T-cell (primary cell): ENCODE measurements at places on chromosomes 1 and 21.
A peak's percentile ranks its signal among the peaks of the same experiment; 100 is the strongest.

DNA sequence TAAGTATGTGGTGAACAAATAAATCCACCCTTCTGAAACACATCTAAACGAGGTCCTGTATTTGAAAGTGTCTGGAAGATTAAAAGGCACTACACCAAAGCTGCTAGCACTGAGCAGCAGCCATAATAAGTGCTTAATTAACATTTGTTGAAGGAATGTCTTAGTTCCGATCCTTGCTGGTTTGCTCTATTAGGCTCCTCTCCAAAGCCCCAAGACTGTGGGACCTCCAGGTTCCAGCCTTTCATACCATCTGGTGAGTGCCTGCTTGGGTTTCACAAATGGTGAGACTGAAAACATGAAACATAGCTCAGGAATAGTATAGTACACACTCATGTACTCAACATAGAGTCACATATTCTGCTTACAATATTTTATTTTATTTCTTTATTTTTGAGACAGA lies 640 bp upstream of the CYP2J2 start:
- no peak for DNase-seq

DNA sequence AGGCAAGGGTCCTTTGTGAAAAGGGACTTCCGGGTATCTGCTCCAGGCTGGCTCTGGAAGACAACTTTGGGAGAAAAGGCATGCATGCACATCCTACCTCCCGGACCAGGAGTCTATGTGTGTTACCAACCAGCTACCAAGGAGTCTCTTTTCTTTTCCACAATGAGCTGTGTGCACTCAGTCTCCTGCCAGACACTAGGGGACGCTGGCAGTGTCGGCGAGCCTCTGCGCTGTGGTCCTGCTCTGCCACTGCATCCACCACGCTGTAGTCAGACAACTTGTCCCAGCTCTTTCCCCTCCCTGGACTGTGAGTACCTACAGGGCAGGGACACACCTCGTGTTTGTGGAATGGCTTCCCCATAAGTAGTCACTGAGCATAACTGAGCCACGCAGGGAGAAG lies 5.1 kb upstream of the SSR2 start:
- DNase-seq, result no peak

- no peak for DNase-seq
Measured at GRCh38 chr1:9891207-9891606, 18.9 kb downstream of the CTNNBIP1 start.

GRCh38 chr1:165994107-165994506 lies 166.7 kb downstream of the UCK2 start:
- DNase-seq, result no peak

GRCh38 chr1:77553568-77554291 lies 128.7 kb downstream of the ZZZ3 start:
- DNase-seq, result no peak

DNA sequence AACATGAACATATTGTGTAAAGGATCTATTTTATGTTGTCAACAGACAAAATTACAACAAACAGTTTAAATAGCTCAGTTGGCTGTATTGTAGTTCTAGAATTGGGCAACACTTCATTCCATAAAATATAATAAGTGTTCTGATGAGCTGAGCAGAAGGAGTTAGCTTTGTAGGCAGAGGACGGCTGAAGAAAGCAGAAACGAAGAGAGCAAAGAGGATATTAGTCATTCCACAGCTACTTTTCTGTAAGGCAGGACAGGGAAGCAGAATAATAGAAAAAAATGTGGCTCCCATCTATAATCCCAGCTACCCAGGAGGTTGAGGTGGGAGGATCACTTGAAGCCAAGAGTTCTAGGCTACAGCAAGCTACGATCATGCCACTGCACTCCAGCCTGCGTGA lies 20.2 kb upstream of the IVNS1ABP start:
- DNase-seq, result no peak

DNA sequence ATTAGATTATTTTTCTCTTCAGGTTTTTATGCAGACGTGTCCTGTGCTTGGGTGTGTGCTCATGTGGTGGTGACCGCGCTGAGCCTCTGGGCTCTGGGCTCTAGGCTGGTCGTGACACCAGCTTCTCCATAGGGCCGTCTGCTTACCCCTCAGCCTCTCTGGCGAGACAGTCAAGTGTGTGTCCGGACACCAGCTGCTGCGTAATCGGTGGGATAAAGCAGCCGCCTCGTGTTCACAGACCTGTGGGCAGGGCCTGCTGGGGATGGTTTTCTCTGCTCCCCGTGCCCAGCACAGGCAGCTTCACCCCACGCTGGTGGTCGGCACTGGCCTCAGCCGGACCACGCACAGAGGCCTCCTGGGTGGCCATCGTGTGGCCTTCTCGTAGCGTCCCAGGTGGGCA lies 33.6 kb upstream of the DIP2A start:
- peak; percentile 7 for DNase-seq

GRCh38 chr1:59523745-59524450 lies 227.0 kb downstream of the FGGY start:
- DNase-seq, result no peak

GRCh38 chr1:242146652-242147051 lies 147.8 kb upstream of the MAP1LC3C start:
- DNase-seq, result no peak

GRCh38 chr1:59368008-59368670 lies 71.2 kb downstream of the FGGY start:
- no peak for DNase-seq

- no peak for DNase-seq
Measured at GRCh38 chr21:45778686-45779085, 135.2 kb downstream of the PCBP3 start.

- no peak for DNase-seq
Measured at GRCh38 chr1:77659879-77660593, 22.4 kb downstream of the ZZZ3 start.

- DNase-seq, result peak; percentile 17
Measured at GRCh38 chr1:24319312-24319863, at the start of gene GRHL3. Gene GRHL3 (plus strand): TSS chr1:24319357. CDS start chr1:24319552, 195 bp downstream.

GRCh38 chr1:179612361-179612760 lies 20.7 kb downstream of the TDRD5 start:
- no peak for DNase-seq

DNA sequence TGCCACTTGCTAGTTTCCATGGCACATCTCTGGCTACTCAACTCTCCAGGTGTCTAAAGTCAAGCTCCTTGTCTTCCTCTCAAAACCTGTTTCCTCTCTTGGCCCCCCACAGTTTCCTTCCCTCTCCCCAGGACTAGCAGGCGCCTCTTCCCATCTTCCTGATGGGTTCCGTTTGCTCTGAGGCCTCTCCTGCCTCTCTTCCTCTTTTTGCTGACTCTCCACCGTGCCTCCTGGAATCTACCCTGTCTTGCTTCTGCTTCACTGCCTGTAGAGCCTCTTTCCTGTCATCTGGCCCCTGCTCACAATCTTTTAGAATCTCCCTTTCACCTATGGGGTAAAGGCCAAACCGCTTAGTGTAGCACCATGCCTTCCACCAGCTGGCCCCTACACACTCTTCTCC lies 21.8 kb upstream of the LHX4 start:
- no peak for DNase-seq

DNA sequence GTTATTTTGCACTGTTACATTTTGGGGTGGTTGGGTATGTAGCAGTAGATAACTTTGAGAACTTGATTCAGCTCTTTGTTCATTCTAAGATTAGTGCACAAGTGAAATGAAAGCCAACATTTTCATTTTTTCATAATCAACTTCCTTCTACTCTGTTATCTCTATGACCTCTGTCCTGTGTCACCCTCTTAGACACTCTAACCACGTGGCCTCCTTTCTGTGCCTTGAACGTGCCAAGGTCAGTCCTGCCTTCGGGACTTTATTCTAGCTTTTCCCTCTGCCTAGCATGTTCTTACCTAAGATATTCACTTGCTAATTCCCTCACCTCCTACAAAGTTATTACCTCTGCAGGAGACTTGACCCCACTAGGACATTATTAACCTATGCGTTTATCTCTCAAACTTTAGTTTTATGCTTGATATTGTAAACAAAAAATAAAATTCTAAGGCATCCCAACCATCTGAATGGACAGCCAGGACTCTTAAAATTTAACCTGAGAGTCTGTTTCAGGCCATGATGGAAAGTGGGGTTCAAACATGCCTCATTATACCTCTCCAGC lies 19.2 kb upstream of the EDEM3 start:
- no peak for DNase-seq

DNA sequence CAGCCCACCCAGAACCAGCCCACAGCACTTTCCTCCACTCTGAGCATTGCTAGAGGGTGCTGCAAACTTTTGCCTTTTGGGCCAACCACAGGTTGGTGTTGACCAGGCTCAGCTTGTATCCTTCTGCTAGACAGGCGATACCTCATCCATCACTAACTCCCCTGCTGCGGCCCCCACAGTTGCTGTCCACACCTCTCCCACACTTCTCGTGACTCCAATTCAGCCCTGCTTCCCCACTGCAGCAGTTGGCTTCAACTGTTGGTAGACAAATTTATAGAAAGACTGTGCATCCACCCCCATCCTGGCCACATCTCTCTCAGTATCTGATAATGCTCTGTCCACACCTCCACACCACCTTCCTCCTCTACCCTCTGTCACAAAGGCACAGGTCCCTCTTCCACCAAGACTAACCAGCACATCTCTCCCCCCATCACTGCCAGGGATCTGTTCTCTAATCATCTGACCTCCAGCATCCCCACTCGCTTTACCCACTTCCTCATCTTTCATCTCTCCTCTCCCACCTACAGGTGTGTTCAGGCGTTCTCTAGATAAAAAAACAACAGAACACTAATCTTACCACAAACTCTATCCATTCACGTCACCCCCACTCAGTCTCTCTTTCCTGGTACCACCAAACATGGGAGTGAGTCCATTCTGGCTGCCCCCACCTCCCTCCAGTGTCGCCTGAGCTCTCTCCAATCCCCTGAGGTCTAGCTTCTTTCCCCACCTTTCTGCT lies 15.8 kb upstream of the SLC25A44 start:
- DNase-seq, result no peak

GRCh38 chr1:164308101-164308500 lies 250.9 kb upstream of the PBX1 start:
- no peak for DNase-seq

DNA sequence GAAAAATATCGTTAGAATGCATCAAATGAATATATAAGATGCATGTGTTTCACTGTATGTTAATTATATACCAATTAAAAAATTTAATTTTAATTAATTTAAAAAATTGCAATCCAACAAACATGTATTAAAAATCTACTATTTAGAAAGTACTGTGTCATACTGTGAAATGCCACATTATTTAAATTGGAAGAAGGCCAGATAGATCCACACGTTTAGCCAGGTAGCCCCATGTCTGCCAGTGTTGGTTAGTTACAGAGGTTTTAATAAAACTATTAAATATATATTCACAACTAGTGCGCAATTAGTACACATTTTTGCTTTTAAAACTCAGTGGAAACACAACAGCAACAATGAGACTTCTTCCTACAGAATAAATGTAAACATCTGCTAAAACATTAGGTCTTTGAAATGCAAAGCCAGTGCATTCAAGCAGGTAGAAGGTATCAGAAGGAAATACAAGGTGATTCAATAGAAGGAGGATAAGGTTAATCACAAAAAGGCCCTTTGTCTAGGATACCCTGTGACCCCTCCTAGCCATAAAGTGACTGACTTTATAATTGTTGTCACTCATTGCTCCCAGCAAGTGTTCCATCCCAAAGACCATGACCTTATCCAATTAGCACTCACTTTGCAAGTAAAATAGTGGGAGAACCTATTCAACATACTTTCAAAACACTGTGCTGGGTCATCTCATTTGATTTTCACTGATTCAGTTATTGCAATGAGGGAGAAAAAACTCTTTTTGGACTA lies 211.5 kb downstream of the TTLL7 start:
- no peak for DNase-seq

GRCh38 chr1:59294423-59294822 lies 2.5 kb upstream of the FGGY start:
- no peak for DNase-seq

DNA sequence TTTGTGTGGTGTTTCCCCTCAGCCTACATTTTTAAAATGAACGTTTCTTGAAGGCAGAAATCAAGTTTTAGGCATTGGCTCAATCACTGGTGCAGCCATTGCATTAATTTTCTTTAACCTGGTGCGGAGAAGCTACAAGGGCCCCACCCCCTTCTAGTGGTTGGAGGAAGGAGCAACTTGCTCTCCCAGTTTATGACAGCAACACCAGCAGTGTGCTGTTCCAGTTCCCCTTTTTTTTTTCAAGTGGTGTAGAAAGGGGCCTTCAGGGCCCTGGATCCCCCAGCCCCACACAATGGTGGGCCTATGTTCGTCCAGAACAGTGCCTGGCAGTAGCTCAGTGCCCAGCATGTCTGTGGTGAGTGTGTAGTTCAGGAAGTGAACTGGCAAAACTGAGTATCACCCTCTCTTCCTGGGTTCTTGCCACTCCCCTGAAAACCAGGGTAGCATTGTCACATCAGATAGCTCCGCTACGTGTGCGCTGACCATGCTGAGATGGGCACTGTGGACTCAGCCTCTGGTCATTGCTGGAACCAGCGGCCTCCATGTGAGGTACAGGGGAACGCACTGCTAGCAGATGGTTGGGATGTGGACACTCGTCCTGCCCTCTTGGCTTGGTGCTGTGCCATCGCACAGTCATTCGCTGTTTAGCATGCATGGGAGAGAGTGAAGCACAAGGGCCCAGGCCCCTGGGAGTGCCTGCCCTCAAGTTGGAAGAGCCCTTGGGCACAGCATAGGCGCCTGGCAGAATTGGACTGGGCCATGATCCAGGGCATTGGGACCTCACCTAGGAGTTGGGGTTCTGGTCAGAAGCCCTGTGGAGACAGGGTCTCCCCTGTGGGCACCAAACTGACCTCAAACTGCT lies 7.2 kb downstream of the ARF1 start:
- no peak for DNase-seq

GRCh38 chr1:9320520-9321479 lies 28.1 kb downstream of the SPSB1 start:
- DNase-seq, result no peak

- DNase-seq, result no peak
Measured at GRCh38 chr1:35129080-35129479, 49.9 kb downstream of the ZMYM1 start.

DNA sequence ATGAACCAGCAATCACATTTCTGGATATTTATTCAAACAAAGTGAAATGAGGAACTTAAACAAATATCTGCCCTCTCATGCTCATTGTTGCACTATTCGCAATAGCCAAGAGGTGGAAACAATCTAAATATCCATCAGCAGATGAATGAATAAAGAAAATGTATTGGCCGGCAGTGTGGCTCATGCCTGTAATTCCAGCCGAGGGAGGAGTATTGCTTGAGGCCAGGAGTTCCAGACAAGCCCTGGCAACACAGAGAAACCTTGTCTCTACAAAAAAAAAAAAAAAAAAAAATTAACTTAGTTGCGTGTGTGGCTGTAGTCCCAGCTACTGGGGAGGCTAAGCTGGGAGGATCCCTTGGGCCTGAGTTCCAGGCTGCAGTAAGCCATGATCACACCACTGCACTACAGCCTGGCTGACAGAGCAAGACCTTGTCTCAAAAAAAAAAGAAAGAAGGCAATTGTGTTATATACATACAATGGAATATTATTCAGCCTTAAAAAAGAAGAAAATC lies 191.4 kb downstream of the AKT3 start:
- no peak for DNase-seq

GRCh38 chr1:22457345-22457744 lies 5.7 kb downstream of the ZBTB40 start:
- no peak for DNase-seq
